NCI-H524 treated with DMSO at 0.1 percent for 48 hours (cell line): ENCODE measurements at places on chromosomes 13 and 19.

DNA sequence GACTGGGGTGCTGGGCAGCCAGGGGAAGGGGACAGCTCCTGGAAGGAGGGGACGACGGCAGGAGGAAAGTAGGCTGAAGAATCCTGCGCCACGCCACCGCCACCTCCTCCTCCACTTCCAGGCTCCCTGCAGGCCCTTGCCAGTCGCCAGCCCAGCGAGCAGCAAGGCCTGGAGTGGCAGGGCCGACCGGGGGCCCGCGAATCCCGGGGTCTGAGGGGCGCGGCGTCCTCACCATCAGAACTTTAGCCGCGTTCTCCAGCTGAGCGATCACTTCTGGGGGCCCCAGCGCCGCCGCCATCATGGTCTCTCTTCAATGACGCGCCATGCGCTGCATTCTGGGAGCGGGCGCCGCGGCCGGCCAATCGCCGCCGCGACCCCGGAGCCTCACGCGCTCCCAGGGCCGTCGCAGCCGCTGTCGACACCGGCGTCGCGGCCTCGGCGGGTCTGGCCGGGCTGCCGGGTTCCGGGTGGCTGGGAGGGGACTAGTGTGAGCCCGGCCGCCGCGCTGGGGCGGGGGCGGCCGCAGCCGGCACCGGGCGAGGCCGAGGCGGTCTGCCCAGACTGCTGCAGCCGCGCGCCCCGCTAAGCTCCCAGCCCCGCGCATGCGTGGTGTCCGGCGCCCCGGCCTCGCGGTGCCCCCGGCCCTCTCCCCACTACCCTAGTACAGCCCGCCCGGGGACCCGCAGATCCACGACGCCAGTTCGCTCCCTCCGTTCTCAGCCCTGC, at the start of gene XPO4:
TSS of gene XPO4 (minus strand) at position 309 of the 726 bp plus-strand sequence. CDS start at position 301, 8 bp downstream.
- DNase-seq: no peak

DNA sequence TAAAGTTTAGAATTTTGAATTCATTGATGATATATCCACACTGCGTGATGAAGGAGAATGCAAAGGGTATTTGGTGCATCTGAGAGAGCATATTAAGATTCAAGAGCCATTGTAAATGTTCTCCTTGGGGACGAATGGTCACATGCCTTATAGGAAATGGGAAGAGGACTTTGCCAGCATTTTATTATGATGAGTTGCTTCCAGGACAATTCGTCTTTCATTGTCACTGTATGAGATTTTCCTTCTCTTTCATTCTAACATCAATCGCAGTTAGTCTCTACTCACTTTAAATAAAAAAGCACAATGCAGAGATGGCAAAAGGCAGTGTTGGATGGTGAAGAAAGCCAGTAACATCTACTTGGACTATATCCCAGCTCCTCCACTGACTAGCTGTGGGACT, 21.4 kb downstream of the WDFY2 start:
- DNase-seq: no peak

GRCh38 chr13:53241891-53242348, 213.3 kb downstream of the OLFM4 start:
- peak; percentile 66 for DNase-seq

DNA sequence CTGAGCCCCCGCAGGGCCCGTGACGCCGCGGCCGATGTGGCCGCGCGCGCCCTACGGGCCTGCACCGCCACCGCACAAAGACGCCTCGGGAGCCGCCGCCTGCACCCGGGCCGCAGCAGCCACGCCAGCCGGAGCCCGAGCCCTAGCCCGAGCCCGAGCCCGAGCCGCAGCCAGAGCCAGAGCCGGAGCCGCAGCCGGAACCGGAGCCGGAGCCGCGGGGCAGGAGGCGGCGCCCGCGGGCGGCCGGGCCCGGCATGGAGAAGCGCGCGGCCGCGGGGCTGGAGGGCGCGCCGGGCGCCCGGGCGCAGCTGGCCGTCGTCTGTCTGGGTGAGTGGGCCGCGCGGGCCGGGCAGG, 379 bp downstream of the LRP3 start:
- no peak for DNase-seq

DNA sequence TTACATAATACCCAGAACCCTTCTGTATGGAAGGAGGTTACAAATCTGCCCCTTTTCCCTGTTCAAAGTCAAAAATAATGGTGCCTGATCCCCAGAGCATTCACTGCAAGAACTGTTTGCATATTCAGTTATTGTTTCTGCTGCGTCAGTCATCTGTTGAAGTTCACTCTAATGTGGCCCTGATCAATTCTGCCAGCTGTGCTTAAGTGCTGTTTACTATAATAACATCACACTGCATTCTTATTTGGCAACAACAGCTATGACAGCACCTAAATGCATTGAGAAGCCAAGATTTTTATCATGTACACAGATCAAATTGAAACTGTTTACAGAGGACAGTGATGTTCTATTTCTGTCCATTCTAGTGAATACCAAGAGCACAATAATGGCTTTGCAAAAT, 115.9 kb downstream of the DACH1 start:
- no peak for DNase-seq

- no peak for DNase-seq
Observed at GRCh38 chr13:31322026-31322425, 122.3 kb downstream of the B3GLCT start.

GRCh38 chr13:44726214-44726613, 150.1 kb upstream of the TSC22D1 start:
- peak; percentile 25 for DNase-seq

DNA sequence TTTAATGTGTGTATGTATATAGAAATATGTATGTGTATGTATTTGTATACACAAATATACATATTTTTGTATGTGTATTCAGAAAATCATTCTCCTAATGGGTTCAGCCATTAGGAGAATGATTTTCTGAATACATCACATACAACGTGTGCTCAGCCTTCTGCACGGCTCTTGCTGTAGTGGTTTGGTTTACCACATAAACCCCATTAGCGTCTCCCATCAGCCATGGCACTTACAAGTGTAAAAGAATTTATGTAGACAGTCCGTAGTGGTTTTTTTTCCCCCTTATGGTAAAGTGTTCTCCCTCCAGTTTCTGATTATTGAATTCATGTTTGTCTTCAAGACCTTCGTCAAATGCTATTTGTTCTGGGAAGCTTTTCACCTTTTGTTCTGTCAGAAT, 38.2 kb downstream of the ATP8A2 start:
- no peak for DNase-seq

GRCh38 chr13:103878891-103879605, 812.8 kb upstream of the SLC10A2 start:
- no peak for DNase-seq

GRCh38 chr13:71378961-71379905, 487.8 kb downstream of the DACH1 start:
- no peak for DNase-seq

GRCh38 chr13:99080131-99080530, 102.3 kb upstream of the DOCK9 start:
- no peak for DNase-seq

- no peak for DNase-seq
Observed at GRCh38 chr19:19434483-19435045, 29.1 kb downstream of the GATAD2A start.

GRCh38 chr19:18802354-18802753, 11.2 kb upstream of the COMP start:
- peak; percentile 27 for DNase-seq

DNA sequence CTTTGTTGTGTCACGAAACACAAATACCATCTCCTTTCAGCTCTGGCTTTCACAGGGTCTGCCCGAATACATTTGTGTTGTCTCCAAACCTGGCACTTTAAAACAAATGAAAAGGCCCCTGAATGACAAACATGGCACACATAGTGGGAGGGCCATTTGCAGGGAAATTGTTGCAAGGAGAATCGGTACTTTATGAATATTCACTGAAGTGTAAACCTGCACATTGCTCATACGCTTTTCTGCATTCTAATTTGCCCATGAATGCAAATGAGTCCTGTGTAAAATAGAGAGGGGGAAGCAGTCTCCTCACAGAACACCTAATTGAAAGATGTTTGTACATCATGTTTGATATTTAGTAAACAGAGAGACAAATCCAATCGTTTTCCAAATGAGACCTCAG, 82.7 kb upstream of the PCDH8 start:
- no peak for DNase-seq

- DNase-seq: peak; percentile 81
Observed at GRCh38 chr13:25501231-25501630, 129.5 kb downstream of the ATP8A2 start.

DNA sequence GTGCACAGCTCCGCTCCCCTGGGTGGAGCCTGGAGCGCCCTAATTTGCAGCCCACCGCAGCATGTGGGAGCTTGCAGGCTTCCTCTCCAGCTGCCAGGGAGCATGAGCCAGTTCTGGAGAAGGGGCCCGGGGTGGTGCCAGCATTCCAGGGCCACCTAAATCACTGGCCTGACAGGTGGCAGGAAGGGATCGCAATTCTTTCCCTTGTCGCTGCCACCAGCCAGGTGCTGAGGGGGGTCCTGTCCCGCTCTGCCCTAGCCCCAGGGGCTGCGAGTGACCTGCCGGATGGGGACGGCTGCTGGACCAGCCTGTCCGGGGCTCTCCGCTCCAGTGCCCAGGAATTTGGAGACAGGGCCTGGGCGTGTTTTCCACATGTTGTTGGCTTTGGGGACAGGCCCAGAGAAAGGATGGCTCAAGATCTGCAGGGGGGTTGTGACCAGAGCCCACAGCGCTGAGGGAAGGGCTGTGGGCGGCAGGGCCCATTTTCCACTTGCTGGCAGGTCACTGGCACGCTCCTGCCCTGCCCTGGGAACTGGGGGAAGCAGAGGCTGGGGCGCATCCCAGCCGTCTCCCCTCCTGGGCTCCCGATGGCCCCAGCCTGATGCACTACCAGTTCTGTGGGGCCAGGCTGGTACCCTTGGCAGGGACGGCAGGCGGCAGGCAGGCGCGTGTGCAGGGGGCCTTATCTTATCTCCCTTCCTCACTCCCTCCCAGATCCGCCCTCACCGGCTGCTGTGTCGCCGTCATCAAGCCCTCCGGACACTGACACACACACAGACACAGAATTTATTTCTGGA, 9.5 kb downstream of the NDUFA11 start:
- no peak for DNase-seq

- no peak for DNase-seq
Observed at GRCh38 chr13:32007494-32007893, 24.1 kb upstream of the FRY start.

DNA sequence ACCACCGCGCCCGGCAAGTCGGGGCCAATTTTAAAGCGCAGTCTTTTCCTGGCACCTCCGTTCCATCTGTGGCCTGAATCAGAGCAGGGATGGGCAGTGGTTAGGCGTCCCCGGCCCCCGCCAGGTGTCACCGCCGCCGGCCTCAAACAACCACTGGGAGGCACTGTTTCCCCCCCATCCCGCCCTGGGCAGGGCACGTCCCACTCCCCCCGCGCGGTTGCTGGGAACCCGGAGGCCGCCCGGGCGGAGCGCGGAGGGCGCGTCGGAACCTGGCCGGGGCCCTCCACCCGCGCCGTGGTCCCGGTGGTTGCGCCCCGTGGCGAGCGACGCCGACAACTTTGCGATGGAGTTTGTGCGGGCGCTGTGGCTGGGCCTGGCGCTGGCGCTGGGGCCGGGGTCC, at the start of gene GRIN3B:
TSS of gene GRIN3B (plus strand) at position 325 of the 400 bp plus-strand sequence. CDS start at position 344, 19 bp downstream.
- no peak for DNase-seq

- DNase-seq: no peak
Observed at GRCh38 chr13:51355217-51355616, 15.7 kb downstream of the SERPINE3 start.

DNA sequence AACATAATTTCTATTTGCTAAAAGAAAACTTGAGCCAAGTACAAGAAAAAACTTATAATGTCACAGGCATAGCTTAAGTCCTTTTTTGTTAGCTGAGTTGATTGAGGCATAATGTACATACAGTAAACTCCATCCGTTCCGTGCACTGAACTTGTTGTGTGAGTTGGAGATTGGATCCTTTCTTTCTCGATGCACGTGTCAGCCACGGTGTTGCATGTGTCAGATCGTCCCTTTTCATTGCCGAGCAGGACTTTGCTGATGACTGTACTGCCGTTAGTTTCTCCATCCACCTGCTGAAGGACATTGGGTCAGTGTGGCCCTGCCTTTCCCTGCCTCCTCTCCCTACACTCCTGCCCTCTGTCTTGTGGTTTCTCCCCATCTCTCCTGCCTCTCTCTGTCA, 34.4 kb downstream of the IGFL2 start:
- DNase-seq: no peak

DNA sequence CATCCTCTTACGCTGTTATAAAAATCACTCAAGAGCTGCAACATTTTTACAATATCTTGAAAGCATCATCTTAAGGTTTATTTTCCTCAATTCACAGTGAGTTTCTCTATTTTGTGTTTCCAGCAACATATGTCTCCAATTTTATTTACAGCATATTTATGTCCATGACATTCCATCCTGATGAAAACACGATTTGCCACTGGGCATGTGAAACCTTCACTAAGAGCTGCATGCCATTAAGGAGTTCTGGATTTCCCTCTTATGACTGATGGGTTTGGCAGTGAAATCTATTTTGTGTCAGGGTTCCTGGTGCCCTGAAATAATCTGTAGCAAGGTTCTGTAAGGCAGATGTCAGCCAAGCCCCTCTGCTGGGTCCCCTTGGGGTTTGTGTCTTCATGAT, 527.6 kb upstream of the KLF12 start:
- DNase-seq: no peak

DNA sequence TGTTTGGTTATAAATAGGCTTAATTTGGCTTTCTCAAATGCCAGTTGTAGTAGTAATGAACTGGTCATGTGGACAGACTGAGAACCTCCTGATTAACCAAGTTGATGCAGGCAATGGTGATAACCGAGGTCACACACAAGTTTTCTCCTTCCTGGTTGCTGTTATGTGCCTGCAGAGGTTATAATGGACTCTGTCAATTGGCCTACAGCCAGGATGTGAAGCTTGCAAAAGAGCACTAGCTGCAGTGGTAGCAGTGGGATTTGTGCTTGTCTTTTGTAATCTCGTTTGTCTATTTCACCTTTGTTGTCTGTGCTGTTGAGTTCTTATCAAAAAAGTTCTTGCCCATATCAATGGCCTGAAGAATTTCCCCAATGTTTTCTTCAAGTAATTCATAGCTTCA, 20.6 kb downstream of the OR10H3 start:
- no peak for DNase-seq

DNA sequence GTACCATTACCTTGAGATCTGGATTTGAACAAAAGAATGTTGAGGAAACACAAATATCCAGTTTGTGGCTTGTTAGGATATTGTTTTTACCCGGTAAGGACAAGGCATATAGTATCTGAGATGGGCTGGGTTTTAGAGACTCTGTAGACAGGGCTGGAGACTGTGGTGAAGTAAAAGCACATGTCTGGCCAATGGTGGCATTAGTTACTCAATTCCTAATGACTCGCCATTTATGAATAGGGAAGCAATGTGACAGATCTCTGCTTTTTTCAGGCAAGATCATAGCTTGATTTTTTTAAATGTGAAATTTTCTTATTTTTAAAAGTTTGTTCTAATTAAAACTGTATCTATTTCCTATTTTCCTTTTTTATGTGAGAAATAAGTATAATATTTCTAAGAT, 371.1 kb upstream of the SPRY2 start:
- DNase-seq: no peak

GRCh38 chr13:59300355-59301173, 863.2 kb downstream of the DIAPH3 start:
- DNase-seq: no peak

GRCh38 chr13:28181413-28181812, 43.1 kb downstream of the PAN3 start:
- no peak for DNase-seq
